ENCODE measurements at places on chromosomes 3 and 15. TPM values are rescaled to one million over a fixed set of nuclear protein-coding genes. Genes with fewer than 3 reads are reported as not detected.
A peak's percentile ranks its signal among the peaks of the same experiment; 100 is the strongest.

DNA sequence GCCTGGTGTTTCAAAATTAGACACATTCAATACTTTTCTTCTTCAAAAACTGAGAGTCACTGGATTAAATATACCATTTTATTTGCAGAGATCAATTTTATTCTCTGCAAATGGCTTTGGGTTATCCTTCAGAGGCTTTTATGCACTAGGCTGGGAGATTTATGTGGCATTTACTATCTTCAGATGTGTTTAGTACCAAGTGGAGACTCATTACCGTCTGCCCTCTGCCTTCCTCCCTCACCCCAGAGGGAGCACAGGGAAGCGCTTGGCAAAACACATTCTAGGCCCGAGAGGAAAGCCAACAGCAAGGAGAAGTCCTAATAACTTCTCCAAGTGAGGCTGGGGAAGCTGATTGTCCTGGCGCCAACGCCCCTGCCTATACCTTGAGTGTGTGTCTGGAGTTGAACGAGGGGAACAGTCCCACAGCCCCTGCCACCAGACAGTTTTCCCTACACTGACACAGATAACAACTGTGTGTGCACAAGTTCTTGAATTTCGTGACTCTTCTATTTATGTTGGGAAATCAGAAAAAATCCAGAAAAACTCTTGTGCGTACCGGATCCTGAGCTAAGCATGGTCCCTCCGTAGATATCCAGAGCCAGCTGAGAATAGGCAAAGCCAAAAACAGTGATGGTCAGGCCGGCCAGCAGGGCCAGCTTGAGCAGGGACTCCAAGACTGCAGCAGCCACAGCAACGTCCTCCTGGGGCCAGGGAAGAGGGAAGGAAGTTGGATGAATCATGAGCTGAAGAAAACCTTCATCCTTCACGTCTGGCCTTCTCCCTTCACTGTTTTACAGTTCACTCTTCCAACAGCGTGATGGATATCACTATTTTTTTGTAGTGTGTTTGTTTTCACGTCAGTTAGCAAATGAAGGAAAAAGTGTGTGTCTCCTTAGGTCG is 26.6 kb downstream of the RFT1 start:
- no peaks in the 10 kb centered on the region for H3K27me3 ChIP-seq
- peak overlapping the region; percentile 30 for H3K27ac ChIP-seq
- DNase-seq = peak; percentile 27
- H3K4me3 ChIP-seq = no peak overlapping the region
- H3K36me3 ChIP-seq = peaks cover 33% of the 10 kb centered on the region

Gene CCDC39
- total RNA-seq = not detected

- no peak for DNase-seq
- peaks cover 2% of the 10 kb centered on the region for H3K27me3 ChIP-seq
- H3K27ac ChIP-seq = no peak overlapping the region
- H3K4me1 ChIP-seq = peaks cover 27% of the 10 kb centered on the region
Measured at GRCh38 chr15:25759421-25759820, 103.7 kb downstream of the ATP10A start.

Gene PARP15
- total RNA-seq = not detected

DNA sequence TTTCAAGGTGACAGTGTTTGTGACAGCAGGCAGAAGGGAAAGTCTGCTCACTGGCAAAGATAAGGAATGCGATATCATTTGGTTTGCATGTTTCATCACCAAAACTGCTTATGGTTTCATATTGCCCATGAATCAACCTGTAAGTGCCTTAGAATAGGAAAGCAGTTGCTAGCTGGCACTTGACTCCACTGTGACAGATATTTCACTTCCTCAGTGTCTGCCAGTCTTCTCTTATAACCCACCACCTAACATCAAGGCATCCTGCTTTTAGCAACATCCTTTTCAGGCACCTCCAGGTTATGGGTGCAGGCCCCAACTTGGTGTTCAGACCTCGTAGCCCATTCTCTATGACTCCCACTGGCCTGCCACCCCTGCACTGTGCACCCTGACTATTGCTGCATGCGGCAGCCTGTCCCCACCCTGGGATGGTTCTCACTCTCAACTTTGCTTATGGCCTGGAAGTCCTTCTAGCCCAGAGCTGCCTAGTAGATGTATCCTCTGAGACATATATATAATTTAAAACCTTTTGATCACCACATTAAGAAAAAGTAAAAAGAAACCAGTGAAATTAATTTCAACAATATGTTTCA is 154.4 kb upstream of the RARB start:
- no peak for DNase-seq
- no peak overlapping the region for H3K4me3 ChIP-seq
- H3K4me1 ChIP-seq = no peaks in the 10 kb centered on the region
- no peak overlapping the region for H3K27ac ChIP-seq

GRCh38 chr15:70354346-70354905 is 256.7 kb upstream of the TLE3 start:
- H3K4me1 ChIP-seq = no peaks in the 10 kb centered on the region
- H3K27me3 ChIP-seq = peaks cover 57% of the 10 kb centered on the region
- DNase-seq = no peak
- no peak overlapping the region for H3K4me3 ChIP-seq
- no peak overlapping the region for H3K27ac ChIP-seq

Gene CFAP100
- total RNA-seq = not detected

GRCh38 chr3:24943961-24944360 is 449.3 kb upstream of the THRB start:
- H3K27ac ChIP-seq = no peak overlapping the region
- DNase-seq = no peak
- H3K36me3 ChIP-seq = no peaks in the 10 kb centered on the region
- H3K4me3 ChIP-seq = no peak overlapping the region

Gene CIDEC
- total RNA-seq = not detected

DNA sequence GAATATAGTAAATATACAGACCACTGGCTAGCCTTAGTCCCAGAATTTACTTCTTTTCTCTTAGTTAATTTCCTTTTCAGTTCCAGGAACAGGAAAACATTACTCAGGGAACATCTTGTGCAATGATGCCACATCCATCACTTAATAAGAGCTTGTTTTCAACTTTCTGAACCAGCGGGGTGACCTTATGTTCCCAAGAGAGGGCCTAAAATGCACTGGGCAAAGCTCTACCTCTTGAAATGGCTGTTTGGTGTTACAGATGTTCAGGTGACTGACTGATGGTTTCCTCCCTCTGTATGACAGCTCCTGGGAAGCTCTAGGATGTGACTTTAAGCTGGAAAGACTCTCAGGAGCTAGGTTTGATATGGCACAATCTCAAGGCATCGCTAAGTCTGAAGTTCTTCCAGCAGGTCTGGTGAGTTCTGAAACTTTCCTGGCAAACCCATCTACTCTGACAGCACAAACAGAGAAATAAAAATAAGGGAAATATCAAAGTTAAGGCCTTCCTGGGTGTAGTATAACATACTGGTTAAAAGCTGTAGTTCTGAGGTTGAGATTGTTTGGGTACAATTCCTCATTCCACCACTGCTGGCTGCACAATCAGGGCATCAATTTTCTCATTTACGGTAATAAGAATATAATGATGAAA is 98.6 kb downstream of the ZIC1 start:
- H3K4me3 ChIP-seq = no peak overlapping the region
- H3K36me3 ChIP-seq = no peaks in the 10 kb centered on the region
- H3K27ac ChIP-seq = no peak overlapping the region
- no peaks in the 10 kb centered on the region for H3K27me3 ChIP-seq

- no peak overlapping the region for H3K27ac ChIP-seq
- no peak for DNase-seq
- H3K4me1 ChIP-seq = no peaks in the 10 kb centered on the region
- H3K4me3 ChIP-seq = no peak overlapping the region
- peaks cover 11% of the 10 kb centered on the region for H3K27me3 ChIP-seq
Measured at GRCh38 chr3:37707428-37708372, 154.0 kb upstream of the CTDSPL start.

Gene THAP10
- 3.0 TPM for total RNA-seq

GRCh38 chr3:11529281-11529680 is 114.4 kb downstream of the VGLL4 start:
- DNase-seq = no peak
- H3K4me1 ChIP-seq = peaks cover 55% of the 10 kb centered on the region
- peaks cover 16% of the 10 kb centered on the region for H3K36me3 ChIP-seq
- peak overlapping the region; percentile 82 for H3K27ac ChIP-seq

- no peak for DNase-seq
- peaks cover 2% of the 10 kb centered on the region for H3K27me3 ChIP-seq
- H3K4me3 ChIP-seq = no peak overlapping the region
- peak overlapping the region; percentile 67 for H3K27ac ChIP-seq
- H3K36me3 ChIP-seq = no peaks in the 10 kb centered on the region
Measured at GRCh38 chr15:68618394-68618793, 39.6 kb downstream of the CORO2B start.

- no peak overlapping the region for H3K27ac ChIP-seq
- H3K36me3 ChIP-seq = no peaks in the 10 kb centered on the region
- no peak overlapping the region for H3K4me3 ChIP-seq
Measured at GRCh38 chr15:29921130-29921601, 98.9 kb upstream of the TJP1 start.

Gene RUBCN
- total RNA-seq = 27.4 TPM

Gene DISP2
- total RNA-seq = 0.23 TPM

- no peak overlapping the region for H3K27ac ChIP-seq
- H3K27me3 ChIP-seq = no peaks in the 10 kb centered on the region
- DNase-seq = no peak
- no peaks in the 10 kb centered on the region for H3K36me3 ChIP-seq
Measured at GRCh38 chr3:79491029-79491641, 276.7 kb downstream of the ROBO1 start.

Gene ARRDC4
- 20.2 TPM for total RNA-seq

- H3K27ac ChIP-seq = no peak overlapping the region
- no peak for DNase-seq
- peaks cover 29% of the 10 kb centered on the region for H3K27me3 ChIP-seq
- no peaks in the 10 kb centered on the region for H3K36me3 ChIP-seq
Measured at GRCh38 chr3:155741603-155742002, 3.3 kb downstream of the PLCH1 start.

Gene DNAH1
- total RNA-seq = 1.4 TPM

DNA sequence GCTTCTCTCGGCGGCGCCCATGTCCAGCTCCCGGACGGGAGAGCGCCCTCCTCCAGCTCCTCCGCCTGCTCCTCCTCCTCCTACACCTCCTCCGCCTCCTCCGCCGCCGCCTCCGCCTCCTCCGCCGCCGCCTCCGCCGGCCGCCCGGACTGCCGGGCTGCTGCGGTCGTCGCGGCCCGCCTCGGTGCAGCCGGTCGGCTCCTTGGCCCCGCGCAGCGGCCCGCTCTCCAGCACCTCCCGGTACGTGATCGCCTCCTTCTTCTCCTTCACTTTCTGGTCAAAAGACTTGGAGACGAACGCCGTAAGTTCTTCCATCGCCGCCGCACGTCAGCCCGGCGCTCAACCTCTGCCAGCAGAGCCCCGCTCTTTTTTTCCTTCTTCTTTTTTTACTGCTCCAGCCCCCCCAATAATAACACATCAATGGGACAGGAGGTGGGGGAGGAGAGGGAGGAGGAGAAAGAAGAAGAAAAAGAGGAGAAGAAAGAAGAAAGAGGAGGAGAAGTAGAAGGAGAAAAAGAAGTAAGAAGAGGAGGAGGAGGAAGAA is 438 bp downstream of the SHOX2 start:
- DNase-seq = peak; percentile 62
- H3K36me3 ChIP-seq = peaks cover 13% of the 10 kb centered on the region
- peak overlapping the region; percentile 82 for H3K27ac ChIP-seq
- H3K4me3 ChIP-seq = peak overlapping the region; percentile 95
- H3K4me1 ChIP-seq = peaks cover 52% of the 10 kb centered on the region
- peaks cover 24% of the 10 kb centered on the region for H3K27me3 ChIP-seq

DNA sequence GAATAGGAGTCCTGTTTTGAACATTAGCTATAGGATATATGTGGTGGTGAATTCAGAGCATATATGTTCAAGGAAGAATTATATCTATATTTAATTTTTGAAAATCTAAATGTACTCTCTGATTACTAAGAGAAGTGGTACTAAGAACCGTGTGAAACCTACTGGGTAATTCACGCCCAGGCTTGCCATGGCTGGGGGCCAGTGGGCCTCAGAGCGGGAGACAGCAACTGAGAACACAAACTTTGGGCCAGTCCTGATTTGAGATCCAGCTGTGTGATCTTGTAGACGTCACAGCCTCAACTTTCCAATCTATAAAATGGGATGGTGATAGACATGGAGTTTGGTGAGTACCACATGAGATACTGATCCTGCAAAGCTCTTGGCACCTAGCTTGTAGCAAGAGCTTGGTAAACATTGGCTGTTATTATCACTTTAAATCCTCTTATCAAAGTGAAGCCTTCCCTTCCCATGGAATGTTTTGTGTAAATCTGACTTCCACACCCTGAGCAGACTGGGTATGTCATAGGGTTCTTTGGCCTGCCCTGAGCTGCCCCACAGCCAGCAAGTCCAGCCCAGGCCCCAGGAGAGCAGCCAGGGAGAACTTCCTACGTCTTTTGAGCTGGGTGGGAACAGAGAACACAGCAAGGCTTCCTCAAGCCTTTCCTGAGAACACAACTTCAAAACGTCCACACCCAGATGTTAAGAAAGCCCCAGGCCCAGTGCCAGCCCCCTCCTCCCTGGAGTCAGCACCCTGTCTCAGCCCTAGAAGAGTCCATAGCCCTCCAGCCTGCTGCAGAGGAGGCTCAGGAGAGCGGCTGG is 8.2 kb upstream of the PAQR5 start:
- peaks cover 10% of the 10 kb centered on the region for H3K27me3 ChIP-seq
- H3K36me3 ChIP-seq = no peaks in the 10 kb centered on the region
- DNase-seq = no peak
- no peak overlapping the region for H3K27ac ChIP-seq

DNA sequence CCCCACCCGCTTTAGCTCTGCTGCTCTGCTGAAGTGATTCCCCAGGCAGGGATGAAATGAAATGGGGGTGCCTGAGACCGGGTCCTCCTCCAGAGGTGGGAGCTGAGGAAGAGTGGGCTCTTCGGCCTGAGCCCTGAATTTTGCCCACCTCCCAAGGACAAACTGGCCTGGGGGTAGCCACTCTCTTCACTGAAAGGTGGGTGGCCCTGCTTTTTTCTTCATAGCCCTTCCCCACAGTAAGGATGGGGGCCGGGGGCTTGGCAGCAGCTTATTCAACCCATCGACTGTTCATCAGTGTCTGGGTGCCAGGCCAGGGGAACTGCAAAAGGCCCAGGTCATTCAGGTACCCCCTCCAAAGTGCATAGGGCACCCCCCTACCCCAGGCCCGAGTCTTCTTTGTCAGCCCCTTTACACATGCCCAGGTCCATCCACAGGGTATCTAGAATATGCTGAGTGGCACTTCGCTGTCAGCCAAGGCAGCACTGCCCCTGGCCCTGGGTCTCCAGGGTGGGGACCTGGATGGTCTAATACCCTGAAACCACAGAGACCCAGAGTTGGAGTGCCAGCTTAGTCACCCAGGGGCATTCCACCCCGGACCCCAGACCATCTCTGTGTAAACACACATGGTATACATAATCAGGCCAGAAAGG is 7.9 kb downstream of the SCN5A start:
- H3K4me1 ChIP-seq = no peaks in the 10 kb centered on the region
- peaks cover 30% of the 10 kb centered on the region for H3K27me3 ChIP-seq
- no peak for DNase-seq
- no peak overlapping the region for H3K4me3 ChIP-seq

Gene NOX5
- total RNA-seq = 0.18 TPM

DNA sequence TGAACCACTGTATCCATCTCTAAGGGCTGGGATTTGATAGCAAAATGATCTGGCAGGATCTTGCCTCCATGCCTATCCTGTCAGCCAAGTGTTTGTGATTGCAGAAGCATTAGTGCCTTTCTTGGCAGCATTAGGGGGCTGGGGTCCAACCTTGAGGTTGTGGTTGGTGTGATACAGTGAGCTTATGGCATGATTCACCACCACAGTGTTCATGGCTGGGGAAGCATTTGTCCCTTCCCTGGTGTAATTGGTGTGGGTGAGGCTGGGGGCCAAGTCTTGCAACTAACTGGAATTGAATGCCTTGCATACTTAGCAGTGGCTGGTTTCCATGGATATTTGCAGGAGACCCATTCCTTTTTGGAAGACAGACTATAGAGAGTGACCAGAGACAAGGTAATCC is 271.0 kb upstream of the TBL1XR1 start:
- DNase-seq = peak; percentile 87
- H3K4me3 ChIP-seq = peak overlapping the region; percentile 37
- peak overlapping the region; percentile 76 for H3K27ac ChIP-seq
- H3K36me3 ChIP-seq = no peaks in the 10 kb centered on the region
- H3K4me1 ChIP-seq = peaks cover 72% of the 10 kb centered on the region

Gene TM6SF1
- total RNA-seq = 0.45 TPM
